Epithelial cell of umbilical artery (primary cell): ENCODE measurements at places on chromosomes 7 and 10. TPM values are rescaled to one million over a fixed set of nuclear protein-coding genes. Genes with fewer than 3 reads are reported as not detected.

The DHX32 gene
- total RNA-seq, result 43.9 and 44.1 TPM in 2 replicates

The CLCN1 gene
- not detected in 2 replicates for total RNA-seq

The PTF1A gene
- total RNA-seq, result not detected in 2 replicates

The CNTNAP2 gene
- total RNA-seq, result not detected in 2 replicates

The HPSE2 gene
- total RNA-seq, result not detected in 2 replicates

The PNLIPRP1 gene
- not detected in 2 replicates for total RNA-seq

The HMX2 gene
- total RNA-seq, result not detected in 2 replicates

The VWA2 gene
- not detected in 2 replicates for total RNA-seq

The GOLGA7B gene
- total RNA-seq, result not detected in 2 replicates

The AEBP1 gene
- 4.7 and 5.8 TPM in 2 replicates for total RNA-seq

The EBF3 gene
- total RNA-seq, result under 0.01 and 0.15 TPM in 2 replicates

The ZDHHC4 gene
- total RNA-seq, result 33.0 and 37.7 TPM in 2 replicates

The PDE6C gene
- total RNA-seq, result not detected in 2 replicates

The WIPF3 gene
- not detected in 2 replicates for total RNA-seq
